ENCODE measurements at places on chromosomes 2 and 18.

- DNase-seq, result no peak
Observed at GRCh38 chr2:7555260-7555659, 638.0 kb downstream of the RNF144A start.

GRCh38 chr2:23452853-23453420 lies 68.0 kb downstream of the KLHL29 start:
- no peak for DNase-seq

- DNase-seq, result no peak
Observed at GRCh38 chr18:35267809-35268208, 22.2 kb downstream of the ZSCAN30 start.

- no peak for DNase-seq
Observed at GRCh38 chr2:136375017-136375901, 257.3 kb upstream of the CXCR4 start.

DNA sequence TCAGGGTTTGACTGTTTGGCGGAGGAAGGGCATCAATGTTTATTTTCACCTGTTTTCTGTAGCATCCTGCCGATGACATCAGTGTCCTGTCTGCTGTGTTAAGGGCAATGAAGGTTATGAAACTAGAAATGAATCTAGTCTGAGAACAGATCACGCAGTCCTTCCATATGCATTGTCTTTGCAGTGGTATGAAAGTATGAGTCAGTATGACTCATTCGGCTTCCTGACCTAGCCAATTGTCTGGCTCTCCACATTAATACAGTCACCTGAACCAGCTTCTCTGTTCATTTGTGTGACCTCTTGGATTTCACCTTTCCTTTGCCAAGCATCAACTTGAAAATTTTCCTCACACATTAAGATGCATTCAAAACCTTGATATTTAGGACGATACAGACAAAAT lies 353.8 kb downstream of the RND3 start:
- DNase-seq, result peak; percentile 79

GRCh38 chr18:8868779-8869415 lies 163.5 kb downstream of the MTCL1 start:
- DNase-seq, result no peak

All from AG09309 (cell line).